ENCODE measurements at places on chromosomes 16 and 17.
A peak's percentile ranks its signal among the peaks of the same experiment; 100 is the strongest.

DNA sequence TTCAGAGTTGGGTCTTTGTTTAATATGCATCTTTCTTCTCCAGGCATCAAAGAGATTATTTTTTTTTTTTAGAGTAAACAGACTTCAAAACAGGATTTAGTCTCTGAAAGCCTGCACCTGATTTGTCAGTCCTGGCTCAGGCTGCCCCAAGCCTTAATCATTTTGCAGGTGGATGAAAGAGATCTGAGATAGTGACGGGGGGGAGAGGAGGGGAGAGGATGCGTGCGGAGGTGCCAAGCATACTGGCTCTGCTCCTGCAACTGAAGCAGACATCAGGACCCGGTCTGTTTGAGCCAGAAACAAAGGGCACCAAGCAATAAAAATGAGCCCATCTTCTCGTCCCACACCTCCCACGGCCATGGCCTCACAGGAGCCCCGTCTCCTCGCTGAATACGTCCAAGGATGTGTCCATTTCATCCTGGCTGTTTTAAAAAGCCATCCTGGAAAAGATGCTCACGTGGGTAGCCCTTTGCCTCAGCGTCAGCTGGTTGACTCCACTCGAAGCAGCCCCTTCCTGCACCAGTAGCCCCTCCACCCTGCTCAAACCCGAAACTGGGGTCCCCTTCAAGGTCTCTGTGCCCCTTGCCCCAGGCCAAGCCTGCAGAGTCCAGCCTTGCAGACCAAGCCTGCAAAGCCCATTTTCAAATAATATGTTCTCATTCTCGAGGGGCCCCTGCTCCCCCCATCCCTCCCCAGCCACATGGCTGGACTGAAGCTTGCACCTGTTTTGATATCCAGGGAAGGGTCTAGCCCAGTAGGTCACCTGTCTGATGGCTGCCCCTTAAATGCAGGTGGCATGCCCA lies 84.8 kb upstream of the TNRC6C start:
- no peak for DNase-seq

DNA sequence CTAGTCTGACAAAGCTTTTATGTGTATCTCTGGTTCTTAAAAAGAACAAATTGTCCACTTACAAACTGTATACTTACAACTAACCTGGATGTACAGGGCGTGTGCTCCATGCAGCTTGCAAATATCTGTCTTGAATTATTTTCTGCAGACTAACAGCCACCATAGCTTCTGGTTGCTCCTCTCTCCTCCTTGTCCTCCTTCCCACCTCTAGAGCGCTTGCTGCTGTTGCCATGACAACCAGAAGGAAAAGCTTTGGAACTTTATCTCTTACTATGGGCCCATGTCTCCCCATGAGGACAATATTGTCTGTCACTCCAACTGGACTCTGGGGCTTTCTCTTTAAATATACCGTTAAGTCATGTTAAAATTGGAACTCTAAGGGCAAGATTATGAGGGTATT lies 71.5 kb upstream of the DHX40 start:
- peak; percentile 62 for DNase-seq

- DNase-seq, result no peak
Measured at GRCh38 chr17:40796846-40797245, 2.9 kb downstream of the KRT28 start.

DNA sequence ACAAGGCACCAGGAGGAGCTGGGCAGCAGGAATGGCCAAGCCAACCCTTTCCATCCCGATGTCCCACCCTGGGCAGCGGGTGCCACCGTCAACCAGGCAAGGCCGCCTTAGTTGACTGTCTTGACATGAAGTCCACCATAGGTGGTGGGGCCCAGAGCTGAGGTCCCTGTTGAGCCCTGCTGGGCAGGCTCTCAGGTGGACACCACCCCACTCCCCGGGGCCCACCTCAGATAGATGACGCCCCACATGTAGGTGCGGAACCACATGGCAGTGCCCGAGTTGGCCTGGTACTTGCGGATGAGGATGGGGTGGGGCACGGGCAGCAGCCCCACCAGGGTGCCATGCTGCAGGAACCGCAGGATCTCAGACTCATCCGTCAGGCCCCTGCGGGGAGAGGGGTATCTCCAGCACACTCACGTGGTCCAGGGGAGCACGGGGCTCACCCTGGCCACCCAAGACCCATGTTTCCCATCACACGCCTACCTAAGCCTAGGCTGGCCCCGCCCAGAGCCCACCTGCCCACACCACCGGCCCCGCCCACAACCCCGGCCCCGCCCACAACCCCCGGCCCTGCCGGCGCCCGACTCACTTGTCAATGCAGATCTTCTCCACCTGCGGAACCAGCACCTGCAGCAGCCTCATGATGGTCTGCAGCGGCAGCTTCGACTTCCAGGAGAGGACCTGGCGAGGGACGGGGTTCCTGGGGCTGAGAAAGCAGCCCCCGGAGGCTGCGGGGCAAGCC lies 16.2 kb downstream of the OTOP3 start:
- no peak for DNase-seq

DNA sequence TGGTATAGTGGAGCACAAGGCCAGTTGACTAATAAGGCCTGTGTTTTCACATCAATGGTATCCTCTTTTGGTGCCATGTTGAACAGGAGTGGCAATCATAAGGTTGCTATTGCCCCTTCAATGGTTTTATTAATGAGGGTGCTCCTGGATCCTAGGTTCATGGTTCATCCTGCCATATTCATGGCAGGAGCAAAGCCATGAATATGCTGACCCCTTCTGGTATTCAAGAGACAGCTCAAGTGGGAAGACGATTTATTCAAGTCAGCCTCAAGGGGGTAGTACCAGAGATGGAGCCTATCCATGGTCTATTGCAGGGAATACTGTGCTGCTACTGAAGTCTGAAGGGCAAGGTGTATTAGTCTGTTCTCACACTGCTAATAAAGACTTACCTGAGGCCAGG lies 2.6 kb downstream of the ABCA9 start:
- DNase-seq, result no peak

- DNase-seq, result no peak
Measured at GRCh38 chr16:84459533-84459894, 44.9 kb downstream of the MEAK7 start.

DNA sequence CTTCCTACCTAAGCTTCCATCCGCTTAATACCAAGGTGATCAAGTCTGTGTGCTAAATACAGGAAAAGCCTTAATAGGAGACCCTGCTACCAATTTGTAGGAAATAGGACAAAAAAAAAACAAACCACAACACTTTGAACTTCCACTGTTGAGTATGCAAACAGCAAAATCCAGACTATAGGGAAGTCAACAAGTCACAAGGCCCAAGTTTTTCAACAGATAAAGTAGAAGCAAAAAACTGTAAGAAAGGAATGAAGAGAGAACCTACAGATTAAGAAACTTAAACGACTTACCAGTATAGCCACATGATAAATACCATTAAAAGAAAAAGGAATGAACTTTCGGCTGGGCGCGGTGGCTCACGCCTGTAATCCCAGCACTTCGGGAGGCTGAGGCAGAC lies 7.4 kb downstream of the USP22 start:
- no peak for DNase-seq

- DNase-seq, result no peak
Measured at GRCh38 chr16:54120846-54121480, 165.6 kb downstream of the IRX3 start.

- no peak for DNase-seq
Measured at GRCh38 chr16:10600782-10601443, 20.5 kb upstream of the EMP2 start.

Measured in trophoblast cell (in vitro differentiated cells and primary cell).